ENCODE measurements at places on chromosomes 7 and 10.
A peak's percentile ranks its signal among the peaks of the same experiment; 100 is the strongest.

DNA sequence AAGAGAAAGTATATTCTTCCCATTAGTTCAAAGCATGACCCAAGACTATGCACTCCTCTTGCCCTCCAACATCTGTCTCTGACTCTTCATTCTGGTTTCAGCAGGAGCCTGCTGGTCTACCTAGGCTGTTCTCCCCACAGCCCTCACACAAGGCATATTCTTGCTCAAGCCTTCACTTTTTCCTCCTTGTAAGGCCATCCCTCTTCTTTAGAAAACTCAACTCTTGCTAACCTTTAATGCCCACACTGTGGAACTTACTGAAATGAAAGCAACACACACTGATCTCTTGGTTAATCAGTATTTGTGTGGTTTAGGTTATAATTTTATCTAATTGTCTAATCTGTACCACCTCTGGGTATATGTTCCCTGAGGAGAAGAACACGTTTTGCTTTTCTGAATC, 75.8 kb downstream of the PRKCQ start:
- DNase-seq = no peak

DNA sequence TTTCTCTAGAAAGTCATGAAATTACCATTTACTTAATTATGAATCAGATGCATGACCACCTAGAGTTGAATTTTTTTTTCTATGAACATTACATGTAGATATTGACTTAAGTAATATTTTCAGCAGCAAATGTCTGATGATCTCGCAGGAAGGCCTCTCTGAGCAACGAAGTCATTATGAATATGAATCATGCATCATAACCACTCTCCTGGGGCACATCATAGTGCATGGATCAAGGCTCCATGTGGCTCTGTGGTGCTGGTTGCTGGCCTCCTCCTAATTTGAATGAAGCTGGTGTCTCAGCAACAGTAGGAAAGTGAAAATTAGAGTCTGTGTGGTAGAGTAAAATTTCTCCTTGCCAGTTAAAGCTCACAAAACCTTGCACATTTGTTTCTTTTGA, 121.4 kb upstream of the INHBA start:
- DNase-seq = peak; percentile 22

DNA sequence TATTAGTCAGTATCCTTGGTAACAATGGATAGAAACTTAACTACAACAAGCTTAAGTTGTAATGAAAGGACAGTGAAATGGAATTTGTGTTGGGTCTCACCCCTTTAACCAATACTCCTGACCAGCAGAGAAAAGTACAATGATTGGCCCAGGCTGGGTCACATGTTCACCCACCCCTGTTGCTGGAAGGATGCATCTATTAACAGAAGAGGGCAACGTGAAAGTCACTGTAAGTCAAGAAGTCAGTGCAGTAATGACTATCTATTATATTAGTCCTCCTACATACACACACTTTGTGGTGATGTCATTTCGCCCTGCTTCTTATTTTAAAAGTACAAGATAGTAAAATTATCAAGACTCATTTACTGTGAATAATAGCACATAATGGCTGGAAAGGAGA, 16.2 kb downstream of the PNLIPRP2 start:
- no peak for DNase-seq

DNA sequence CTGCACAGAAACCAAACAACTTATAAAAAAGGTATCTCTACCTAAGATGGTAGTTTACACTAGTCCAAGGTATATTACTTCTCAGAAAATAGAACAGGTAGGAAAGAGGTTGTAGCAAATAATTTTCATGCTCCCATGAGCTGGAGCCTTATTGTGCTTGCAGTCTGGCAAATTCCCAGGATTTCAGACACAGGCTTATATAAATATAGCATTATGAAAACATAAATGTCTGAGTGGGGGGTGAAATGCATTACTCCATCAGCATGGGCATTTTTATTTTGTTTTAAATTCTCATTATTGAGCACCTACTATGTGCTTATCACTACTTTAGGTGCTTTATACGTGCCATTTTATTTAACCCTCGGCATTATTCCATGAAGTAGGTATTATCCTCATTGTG, 83.0 kb upstream of the PHYHIPL start:
- no peak for DNase-seq

GRCh38 chr10:91593366-91593765, 39.5 kb downstream of the PPP1R3C start:
- DNase-seq = no peak

Measured in fibroblast of skin of left quadriceps (primary cell).